ENCODE measurements at places on chromosomes 11 and 22.
A peak's percentile ranks its signal among the peaks of the same experiment; 100 is the strongest.

- no peak for DNase-seq
Observed at GRCh38 chr22:19701420-19702145, 12.7 kb upstream of the SEPTIN5 start.

GRCh38 chr11:65498042-65498726 is 661 bp upstream of the MALAT1 start:
- peak; percentile 73 for DNase-seq

DNA sequence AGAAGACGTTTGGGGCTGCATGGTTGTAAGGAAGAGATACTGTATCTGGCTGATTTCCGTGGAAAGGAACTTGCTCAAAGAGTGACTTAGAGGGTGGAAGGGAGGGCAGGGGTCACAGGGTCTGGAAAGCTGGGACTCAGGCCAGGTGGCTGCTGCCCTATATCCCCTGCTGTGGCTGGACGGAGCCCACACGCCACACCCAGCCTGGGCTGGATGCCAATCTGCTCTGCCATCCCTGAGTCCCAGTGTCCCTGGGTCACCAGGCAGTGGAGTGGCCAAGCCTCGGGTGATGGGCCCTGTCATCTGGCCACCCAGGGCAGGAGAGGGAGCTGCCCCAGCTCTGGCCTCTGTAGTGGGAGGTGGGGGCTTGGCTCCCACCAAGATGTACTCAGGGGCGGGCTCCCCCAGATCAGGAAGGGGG is 26.5 kb upstream of the KRTAP5-7 start:
- no peak for DNase-seq

DNA sequence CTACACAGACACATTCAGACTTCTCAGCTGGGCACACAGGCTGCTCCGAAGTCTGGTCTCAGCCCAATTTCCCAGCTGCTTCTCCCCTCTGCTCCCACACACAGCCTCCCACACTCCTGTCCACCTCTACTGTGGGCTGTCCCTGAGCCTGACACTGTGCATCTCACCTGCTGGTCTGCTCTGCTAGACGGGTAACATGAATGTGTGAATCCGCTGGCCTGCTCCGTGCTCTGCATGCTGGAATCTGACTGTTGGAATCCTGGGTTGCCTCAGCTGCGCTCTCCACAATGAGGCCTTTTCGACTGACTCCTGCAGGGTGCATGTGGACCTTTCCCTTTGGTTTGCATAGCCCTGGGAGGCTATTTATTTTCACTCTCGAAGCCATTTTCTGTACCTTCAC is 489.5 kb upstream of the B3GAT1 start:
- no peak for DNase-seq

GRCh38 chr11:43381802-43382201 is 23.1 kb downstream of the TTC17 start:
- no peak for DNase-seq

DNA sequence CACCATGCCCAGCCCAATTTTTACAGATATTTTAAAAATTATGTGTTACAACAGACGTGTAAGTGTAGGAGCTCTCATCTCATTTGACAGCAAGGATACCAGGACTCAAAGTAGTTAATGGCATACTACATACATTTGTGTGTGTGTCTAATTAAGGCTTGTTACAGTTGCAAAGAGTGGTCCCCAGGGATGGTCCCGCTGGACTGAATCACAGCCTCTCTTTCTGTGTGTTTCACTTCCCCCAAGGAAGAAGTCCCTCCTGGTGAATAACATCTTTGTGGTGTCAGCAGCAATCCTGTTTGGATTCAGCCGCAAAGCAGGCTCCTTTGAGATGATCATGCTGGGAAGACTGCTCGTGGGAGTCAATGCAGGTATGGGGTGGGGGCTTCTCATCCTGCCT is 17.2 kb downstream of the SLC2A11 start:
- no peak for DNase-seq

- DNase-seq = no peak
Observed at GRCh38 chr22:42957544-42957943, 57.4 kb downstream of the PACSIN2 start.

DNA sequence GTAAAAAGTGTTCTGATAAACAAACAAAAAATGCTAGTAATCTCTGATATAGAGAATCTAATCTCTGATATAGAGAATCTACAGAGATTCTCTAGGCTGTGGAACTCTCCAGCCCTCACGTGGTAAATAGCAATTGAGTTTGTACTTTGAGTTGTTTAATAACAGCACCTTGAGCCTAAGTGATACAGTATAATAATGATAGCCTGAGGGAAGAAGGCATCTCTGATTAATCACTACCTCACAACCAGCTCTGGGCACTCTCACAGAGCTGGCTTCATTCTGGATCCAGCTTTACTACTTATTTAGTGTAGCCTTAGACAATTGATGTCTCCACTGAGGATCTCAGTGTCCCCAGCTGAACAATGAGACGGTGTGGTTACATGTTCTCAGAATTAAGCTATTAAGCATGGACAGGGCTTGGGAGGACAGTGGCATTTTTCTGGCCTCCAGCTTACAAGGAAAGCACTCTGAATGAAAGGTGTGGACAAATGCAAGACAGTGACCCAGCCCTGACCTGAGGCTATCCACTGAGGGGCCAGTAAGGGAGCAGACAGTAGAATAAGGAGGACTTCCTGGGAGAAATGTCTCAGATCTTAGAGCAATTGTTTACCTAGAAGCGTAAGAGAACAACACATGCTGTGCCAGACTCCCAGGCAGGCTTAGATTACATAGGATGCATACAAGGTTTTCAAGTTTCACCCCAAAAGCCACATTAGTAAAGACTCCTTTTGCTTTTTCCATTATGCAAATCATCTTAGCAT is 88.7 kb upstream of the DRD2 start:
- no peak for DNase-seq

DNA sequence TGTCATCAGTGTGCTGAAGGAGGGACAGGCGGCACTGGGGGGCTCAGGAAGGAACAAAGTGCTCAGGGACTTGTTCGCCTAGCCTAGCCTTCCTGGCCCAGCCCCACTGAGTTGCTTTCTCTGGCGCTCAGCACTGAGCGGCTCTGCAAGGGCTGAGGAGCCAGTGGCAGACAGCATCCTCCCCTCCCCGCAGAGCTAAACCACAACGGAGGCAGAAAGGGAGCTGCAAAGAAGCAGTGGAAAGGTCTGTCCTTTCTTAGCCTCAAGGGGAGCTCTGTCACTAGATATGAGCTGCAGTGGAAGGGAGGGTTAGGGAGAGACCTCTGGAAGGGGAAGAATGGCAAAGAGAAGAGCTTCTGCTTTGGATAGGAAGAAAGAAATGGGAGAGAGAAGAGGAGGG is 89.7 kb upstream of the PHOX2A start:
- DNase-seq = peak; percentile 43

Measured in amniotic epithelial cell (primary cell).